Substantia nigra (tissue), 51 donors: ENCODE measurements at places on chromosomes 13 and 19.

- DNase-seq, result no peak
Observed at GRCh38 chr13:30666113-30666512, 48.4 kb downstream of the USPL1 start.

DNA sequence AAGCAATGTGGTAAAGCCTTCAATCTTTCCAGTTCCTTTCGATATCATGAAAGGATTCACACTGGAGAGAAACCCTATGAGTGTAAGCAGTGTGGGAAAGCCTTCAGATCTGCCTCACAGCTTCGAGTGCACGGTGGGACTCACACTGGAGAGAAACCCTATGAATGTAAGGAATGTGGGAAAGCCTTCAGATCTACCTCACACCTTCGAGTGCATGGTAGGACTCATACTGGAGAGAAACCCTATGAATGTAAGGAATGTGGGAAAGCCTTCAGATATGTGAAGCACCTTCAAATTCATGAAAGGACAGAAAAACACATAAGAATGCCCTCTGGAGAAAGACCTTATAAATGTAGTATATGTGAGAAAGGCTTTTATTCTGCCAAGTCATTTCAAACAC lies 15.6 kb upstream of the ZNF763 start:
- no peak for DNase-seq

- no peak for DNase-seq
Observed at GRCh38 chr19:48239120-48239519, 16.6 kb downstream of the CARD8 start.

DNA sequence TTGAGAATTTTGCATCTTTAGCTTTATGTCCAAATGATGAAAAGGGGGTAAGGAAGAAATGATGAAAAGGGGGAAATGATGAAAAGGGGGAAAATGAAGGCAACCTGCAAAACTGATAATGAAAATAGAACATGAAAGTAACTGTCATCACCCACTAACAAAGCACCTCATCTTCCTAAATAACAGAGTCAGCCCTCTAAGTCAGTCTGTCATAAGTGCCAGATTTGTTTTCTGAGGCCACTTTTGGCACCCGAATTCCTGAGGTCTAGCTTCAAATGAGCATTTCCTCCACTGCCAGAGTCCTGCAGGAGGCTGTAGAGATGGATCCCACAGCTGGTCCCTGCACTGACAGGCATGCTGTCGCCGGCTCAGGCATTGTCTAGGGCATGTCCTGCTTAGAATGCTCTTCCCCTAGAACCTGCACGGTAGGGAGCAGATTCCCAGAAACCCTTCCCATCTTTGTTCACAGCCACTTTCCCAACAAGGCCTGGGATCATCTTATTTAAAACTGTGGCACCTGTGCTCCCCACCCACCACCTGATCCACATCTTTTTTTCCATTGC lies 25.3 kb downstream of the RAP2A start:
- no peak for DNase-seq

DNA sequence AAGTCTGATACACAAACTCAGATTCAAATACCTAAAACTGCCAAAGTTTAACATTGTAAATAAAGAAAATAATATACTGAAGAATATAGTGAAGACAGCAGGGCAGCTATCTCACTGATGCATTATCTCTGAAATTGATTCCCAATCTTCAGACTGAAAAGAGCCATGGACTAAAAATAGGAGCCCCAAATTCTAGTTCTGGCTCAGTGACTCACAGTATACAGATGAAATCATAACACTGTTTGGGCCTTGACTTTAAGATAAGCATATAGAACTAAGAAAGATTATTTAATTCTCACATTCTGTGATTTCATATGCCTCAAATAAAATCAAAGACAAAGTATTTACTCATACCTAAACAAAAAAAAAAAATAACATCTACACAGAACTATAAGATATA lies 53.9 kb downstream of the RBM26 start:
- DNase-seq, result no peak
